ENCODE measurements at places on chromosomes 6 and 20.

GRCh38 chr6:166411271-166411670, 28.5 kb upstream of the MPC1 start:
- DNase-seq: no peak

DNA sequence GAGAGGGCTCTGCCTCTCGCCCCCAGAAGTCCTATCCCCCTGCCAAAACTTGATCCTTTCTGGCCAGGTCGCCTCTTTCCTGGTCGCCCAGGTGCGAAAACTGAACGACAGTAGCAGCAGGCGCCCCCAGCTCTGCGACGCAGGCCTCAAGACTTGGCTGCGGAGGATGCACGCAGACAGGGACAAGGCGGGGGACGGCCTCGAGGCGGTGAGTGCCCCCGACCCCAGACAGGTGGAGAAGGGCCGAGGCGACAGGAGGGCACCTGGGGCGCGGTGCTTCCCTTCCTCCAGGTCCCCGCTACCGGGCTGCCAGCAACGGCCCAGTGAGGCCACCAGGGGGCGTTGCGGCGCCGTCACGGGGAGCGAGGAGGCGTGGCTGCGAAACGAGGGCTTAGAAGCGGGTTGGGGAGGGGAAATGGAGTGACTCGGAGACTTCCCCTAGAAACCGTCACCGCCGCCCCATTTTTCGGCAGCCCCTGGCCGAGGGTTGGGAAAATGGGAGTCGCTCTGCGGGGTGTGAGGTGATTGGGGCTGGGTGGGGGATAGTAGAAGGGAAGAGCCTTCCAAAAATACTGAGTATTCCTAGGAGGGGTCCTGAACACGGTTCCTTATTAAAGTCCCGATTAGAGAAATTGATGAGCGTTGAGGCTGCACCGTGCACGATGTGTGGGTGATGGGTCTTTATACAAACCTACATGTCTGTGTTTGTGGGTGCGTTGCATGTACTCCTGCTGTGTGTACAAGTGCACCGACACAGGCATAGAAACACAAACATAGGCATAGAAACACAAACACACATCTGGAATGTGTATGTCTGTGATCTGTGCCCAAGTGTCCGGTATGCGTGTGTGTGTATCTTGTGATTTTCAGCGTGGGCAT, 44.6 kb downstream of the ARHGAP40 start:
- peak; percentile 63 for DNase-seq

DNA sequence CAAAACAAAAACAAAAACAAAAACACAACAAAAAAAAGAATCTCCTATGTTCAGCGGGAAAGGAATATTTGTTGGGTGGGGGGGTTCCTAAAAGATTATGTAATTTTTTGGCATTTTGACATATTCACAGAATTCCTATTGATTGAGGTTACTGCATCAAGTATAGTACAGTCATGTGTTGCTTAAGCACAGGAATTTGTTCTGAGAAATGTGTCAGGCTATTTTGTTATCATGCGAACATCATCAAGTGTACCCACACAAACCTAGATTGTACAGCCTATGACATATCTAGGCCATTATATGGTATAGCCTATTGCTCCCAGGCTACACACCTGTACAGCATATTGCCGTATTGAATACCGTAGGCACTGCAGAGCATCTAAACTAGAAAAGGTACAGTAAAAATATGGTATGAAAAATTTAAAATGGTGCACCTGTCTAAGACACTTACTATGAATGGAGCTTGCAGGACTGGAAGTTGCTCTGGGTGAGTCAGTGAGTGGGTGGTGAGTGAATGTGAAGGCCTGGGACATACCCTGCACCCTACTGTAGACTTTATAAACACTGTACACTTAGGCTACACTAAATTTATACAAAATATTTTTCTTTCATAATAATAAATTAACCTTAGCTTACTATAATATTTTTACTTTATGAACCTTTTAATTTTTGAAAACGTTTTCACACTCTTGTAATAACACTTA, 110.6 kb downstream of the CDKAL1 start:
- DNase-seq: no peak

DNA sequence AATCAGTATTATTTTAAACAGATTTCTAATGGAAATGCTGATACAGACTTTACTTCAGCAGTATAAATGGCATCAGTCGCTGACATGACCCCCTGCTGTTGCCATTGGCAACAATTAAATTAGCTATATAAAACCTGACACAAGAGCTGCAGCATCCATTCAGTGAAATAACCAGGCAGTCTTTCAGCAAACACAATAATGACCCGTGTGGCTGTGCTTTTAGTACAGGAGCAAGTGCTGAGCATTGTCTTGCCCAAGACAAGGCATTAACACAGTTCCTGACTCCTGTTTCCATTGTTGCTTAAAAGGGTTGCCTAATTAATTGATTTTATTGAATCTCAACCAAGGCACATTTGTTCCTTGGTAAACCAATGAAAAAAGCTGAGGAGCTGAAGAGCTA, 382.1 kb downstream of the HACE1 start:
- no peak for DNase-seq

DNA sequence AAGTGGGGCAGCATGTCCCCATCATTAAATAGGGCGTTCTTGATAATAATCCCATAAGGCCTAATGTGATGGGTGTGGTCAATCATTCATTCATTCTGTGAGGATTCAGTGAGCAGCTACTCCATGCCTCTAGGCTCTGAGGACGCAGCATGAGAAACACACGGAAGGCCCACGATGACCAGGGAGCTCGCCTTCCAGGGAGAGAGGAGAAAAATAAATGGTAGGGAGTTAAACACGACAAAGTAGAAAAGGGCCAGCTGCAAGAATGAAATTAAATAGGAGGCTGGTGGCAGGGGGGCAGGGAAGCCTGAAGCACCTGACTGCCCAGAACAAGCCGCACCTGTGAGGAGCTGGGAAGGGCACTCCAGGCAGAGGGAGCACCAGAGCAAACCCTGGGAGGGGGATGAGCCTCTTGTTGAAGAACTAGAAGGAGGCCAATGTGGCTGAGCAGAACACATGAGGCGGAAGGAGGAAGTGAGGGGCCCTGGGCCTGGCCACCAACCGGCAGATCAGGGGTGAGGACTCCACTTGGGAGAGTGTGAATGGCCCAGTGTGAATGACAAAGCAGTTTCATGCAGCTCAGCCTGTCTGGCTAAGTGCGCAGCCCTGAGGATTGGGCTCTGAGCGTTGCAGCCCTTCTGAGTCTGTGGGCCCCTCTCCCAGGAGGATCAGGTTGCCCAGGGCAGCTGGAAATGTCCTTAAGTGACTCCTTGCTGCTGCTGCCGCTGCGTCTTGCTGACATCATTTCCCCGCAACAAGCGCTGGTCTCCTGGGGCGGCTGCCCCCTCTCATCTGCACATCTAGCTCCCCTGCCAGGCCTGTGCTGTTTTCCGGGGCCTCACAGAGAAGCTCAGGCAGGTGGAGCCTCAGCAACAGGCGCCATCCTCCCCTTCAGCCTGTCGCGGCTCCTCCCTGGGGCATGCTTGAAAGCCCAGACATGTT, 99.9 kb downstream of the CDH26 start:
- peak; percentile 69 for DNase-seq

DNA sequence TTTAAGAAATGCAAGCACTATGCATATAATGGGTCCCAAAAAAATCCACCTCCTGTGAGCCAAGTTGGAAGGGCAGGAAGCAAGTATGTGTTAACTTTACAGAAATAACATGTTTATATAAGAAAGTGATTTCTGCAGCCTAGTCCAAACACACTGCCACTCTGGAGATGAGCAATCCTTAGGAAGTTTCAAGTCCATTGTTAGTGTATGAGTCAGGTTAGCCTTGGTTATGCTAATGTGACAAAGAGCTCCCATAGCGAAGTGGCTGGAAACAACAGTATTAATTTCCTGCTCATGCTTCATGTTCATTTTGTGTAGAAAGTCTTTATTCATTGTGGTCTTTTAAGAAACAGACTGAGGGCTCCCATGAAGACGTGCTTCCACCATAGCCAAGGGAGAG, 121.4 kb downstream of the TBXT start:
- DNase-seq: peak; percentile 83

DNA sequence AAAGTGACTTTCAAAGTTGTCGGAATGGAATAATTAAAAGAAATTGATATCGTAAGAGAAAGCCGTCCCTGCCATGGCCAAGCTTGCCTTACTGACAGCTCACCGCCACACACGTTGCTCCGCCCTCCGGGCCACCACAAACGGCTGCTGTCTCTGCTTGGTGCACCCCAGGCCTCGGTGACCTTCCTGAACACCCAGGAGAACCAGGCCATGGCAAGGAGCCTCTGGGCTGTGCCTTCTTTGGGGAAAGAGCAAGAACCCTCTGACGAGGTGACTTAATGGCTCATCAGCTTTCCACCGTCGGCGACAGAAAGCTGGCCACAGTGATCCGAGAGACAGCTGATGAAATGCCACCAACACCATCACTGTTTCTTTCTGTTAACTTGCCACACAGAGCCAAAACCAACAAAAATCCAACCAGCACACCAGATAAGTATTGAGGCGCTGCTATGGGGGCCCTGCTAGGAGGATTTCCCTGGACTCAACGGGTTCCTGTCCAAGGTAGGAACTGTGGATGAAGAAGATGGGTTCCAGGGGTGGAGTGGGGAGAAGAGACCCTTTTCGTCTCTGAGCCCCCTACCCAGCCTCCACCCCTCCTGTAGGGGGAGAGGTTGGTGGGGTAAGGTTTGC, 61.4 kb downstream of the NPEPL1 start:
- DNase-seq: no peak

DNA sequence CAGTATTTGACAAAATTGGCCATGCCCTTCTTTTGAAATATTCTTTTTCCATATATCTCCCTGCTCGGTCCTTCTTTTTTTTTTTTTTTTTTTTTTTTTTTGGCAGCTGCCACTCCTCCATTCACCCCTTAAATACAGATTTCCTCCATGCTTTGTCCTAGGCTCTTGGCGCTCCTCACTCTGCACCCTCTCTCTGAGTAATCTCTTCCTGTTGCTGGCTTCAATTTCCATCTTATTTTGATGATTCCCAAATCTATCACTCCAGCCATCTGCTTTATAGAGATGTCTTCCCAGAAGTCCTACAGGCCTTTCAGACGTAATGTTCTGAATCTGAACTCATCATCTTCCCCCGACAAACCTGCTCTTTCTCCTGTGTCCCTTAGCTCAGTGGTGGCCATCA, 12.8 kb upstream of the KLHL32 start:
- DNase-seq: no peak

DNA sequence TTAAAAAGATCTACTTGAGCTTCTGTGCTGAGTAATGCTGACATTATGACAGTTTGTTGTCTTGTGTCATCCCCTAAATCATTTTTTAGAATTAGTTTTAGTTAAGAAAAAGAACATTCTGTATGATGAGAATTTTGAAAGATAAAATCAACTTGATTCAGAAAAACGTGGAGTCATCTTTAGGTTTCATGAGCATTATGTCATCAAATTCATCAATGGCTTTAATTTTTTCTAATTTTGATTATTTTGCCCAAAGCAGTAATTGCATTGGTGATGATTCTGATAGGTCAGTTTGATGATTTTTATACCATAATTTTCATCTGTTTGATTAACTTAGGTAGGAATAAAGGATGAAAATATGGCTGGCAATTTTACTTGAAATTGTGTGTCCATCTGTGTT, 26.6 kb upstream of the ADGRF4 start:
- DNase-seq: no peak

DNA sequence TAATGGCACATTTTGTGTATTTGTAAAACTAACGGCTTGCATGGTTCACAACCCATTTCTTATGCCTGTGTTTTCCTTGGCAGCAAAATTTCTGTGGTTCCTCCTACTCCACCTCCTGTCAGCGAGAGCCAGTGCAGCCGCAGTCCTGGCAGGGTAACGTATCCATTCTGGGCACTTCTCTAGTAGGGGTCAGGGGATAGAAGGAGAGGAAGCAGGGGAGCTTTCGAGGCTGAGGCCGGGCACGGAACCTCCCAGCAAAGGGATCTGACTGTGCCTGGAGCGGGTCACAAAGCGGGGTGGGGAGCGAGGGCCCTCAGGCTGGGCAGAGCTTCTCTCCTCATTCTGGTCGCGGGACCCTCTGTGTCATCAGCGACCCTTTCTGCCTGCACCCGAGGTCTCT, 58.4 kb downstream of the SYTL3 start:
- DNase-seq: no peak

- no peak for DNase-seq
These were observed 671 bp downstream of the E2F1 start for GRCh38 chr20:33685328-33686099.

DNA sequence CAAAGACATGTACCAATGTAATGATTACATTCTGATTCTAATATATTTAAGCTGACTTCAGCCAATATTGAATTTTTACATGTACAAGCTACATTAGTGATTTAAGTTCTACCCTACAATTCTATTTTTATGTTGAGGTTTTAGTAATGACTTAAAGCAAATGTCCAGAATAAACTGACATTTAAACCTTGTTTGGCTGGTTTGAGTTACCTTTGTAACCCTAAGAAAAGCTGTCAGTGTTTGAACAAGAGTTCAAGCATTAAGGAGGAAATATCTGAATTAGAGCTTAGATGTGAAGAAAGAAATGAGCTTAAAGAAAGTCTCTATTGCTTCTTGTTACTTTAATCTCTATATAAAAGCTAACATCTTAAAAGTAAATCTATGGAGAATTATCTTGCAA, 710.6 kb upstream of the EPHA7 start:
- no peak for DNase-seq

DNA sequence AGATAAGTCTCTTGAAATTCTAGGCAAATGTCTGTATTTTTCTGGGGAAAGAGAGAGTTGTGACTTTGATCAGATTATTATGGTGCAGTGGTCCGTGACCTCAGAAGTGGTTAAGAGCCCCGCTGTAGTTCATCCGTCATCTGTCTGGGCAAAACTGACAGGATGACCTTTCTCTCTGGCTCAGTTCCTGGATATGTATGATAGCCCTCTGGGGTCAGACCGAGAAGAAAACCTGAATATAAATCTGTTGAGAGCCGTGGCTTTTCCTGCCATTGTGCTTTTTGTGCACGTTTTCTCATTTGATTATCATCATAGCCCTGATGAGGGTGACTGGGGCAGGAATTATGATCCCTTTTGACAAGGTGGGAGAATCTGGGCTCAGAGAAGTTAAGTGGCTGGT, 26.5 kb downstream of the GHRH start:
- DNase-seq: no peak

GRCh38 chr6:94361304-94362060, 942.1 kb upstream of the EPHA7 start:
- no peak for DNase-seq

GRCh38 chr6:170480050-170480692, 72.9 kb downstream of the PSMB1 start:
- no peak for DNase-seq

GRCh38 chr6:144767051-144767450, 481.9 kb downstream of the UTRN start:
- DNase-seq: no peak

All from H4 (cell line).